CD4-positive, alpha-beta T cell treated with Interferon gamma for 1 hour (primary cell): ENCODE measurements at places on chromosomes 5 and 9.

GRCh38 chr5:18563853-18564252 is 929.6 kb downstream of the TAF11L14 start:
- DNase-seq, result no peak

GRCh38 chr5:15421921-15422412 is 78.0 kb upstream of the FBXL7 start:
- DNase-seq, result no peak

- no peak for DNase-seq
Measured at GRCh38 chr5:42498000-42498399, 74.8 kb downstream of the GHR start.

DNA sequence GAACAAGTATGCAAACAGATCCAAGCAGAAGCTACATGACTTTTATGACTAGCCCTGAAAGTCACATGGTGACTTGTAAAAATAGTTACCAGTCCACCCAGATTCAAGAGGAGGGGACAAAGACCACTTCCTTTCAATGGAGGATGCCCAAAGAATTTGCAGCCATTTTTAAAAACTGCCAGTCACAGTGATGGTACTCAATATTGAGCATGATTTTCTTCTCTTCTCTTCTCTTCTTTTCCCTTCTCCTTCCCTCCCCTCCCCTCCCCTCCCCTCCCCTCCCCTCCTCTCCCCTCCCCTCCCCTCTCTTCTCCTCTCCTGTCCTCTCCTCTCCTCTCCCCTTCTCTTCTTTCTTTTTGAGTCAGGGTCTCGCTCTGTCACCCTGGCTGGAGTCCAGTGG is 286.9 kb downstream of the PARP8 start:
- no peak for DNase-seq

DNA sequence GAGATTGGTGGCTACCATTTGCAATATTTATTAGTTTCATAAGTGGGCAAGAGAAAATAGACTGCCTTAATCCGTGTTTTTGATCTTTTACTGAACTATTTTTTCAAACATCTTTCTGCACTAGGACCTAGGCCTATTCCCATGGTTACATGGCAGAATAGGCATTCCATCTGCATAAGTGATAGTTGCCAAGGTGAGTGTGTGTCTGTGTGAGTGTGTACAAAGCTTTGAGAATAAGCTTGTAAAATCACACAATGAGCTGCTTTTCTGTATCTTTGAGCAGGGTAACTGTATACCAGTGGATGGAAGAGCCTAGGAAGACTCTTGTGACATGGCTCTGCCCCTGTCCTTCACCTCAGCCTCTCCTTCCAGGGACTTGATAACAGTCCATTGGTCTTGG is 92.7 kb downstream of the SGCD start:
- no peak for DNase-seq

GRCh38 chr5:151924564-151925301 is at the start of gene GLRA1:
TSS of gene GLRA1 (minus strand) at chr5:151924851. CDS start at chr5:151924549, 302 bp downstream.
- DNase-seq, result no peak

DNA sequence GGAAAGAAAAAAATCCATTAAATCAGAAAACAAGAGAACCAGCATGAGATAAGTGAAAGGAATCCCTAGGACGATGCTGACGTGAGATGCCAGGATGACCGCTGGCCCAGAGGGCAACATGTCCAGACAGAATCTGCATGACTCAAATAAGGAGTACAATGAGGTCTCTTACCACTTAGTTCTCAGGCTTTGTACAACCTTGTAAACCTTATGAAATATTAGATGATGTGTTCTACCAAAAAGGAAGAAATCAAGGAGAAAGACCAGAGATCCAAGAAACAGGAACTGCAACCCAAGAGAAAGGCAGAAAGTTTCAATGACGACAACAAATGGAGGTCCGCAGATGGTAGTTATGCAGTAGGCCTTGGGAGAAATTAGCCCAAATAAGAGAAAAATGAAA is 2.8 kb upstream of the GPR150 start:
- DNase-seq, result no peak
